ENCODE measurements at places on chromosomes 7 and 10.

GRCh38 chr10:24617771-24618396 lies 105.8 kb downstream of the ARHGAP21 start:
- DNase-seq = no peak

DNA sequence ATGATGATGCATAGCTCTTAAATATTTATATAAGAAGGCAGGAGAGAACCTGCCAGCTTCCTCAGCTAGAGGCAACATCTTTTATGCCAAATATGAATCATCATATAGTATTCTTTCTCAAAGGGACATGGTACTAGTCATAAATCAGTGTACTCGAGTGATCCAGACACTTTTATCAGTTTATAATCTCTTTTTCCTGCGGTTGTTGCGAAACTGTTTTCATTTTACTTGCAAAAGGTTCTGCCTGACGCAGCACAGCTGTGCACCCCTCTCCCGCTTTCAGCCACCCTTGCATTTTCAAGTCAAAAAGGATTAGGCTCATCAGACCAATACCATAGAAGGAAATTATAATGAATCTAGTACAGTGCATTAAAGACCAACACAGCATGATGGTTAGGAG lies 332.3 kb upstream of the PRKCQ start:
- no peak for DNase-seq

DNA sequence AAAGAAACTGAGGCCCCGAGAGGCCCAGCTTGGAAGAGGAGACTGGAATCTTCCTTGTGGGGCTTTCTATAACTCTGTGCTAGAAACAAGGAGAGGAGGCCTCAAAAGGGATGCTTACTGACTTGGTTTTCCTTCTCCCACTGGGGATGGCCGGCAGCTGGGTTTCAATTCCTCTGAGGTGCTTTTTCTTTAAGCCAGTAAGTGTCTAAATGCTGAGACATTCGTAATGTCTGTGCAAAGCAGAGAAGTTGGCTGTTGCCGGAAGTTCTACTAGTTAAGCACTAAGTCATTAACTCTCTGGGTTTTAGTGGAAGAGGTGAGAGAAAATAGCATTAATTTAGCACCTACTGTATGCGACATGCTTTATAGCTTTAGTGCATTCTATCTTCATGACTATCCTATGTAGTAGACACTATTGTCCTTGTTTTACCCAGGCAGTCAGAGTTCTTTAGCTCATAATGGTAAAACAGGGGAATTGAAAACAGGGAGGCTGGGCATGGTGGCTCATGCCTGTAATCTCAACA lies 135.2 kb downstream of the RGS10 start:
- no peak for DNase-seq

DNA sequence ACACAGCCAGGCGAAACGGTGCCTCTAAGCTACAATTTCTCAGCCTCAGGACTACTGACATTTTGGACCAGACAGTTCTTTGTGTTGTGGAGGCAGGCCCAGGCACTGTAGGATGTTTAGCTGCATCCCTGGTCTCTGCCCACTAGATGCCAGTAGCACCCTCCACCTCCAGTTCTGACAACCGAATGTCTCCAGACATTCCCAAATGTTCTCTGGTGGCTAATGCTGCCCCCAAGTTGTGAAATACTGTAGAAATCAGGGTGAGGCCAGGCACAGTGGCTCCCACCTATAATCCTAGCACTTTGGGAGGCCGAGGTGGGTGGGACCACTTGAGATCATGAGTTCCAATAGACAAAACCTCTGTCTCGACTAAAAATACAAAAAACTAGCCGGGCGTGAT lies 18.2 kb downstream of the HNRNPF start:
- no peak for DNase-seq

DNA sequence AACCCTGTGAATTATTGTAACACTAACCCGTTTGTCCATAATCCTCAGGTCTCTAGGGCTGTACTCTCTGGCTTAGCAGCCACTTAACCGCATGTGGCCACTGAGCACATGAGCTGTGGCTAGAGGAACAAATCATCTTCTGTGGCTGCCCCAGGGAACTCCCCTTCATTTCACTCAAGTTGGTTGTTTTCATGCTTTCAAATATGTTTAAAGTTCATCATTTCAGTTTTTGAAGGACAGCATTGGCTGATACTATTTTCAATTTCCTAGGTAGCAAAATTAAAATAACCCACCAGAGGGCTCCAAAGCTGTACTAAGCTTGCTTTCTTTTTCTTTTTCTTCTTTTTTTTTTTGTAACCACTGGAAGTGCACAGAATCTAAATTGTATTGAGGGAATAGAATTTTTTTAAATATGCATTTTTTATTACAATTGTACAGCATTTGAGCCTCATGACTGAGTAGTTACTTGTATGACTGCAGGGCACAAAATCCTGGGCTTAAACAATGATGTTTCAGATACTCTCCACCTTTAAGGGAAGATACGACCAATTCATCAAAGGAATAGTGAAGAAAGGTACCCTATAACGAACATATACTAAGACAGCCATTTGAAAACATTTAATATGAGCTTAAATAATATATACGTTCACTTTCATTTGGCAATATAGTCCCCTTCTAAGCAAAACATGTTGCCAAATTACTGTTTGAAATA lies 38.6 kb downstream of the MRC1 start:
- no peak for DNase-seq

DNA sequence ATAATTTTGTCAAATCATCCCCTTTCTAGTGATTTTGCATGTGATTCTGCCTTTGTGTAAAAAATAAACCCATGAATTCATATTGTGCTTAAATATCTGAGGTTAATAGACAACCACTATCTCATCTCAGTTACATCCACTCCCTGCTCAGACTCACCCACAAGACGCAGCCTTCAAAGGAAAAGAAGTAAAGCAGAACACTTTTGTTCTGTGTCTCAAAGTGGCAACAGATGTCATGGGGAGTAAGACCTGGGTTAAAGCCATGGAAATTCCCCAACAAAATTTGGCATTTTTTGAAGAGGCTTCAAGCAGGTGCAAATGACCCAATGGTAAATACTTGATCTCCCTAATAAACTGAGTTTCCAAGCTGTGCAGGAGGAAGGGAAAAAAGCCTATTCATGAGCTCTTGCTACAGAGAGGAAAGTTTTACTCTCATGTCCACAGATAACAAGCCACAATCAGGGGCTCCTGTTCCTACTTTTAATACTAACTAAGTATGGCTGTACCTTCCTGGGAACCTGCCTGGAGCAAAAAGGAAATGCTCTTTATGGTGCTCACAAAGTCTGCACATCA lies 4.7 kb downstream of the CYP3A7 start:
- DNase-seq = no peak

DNA sequence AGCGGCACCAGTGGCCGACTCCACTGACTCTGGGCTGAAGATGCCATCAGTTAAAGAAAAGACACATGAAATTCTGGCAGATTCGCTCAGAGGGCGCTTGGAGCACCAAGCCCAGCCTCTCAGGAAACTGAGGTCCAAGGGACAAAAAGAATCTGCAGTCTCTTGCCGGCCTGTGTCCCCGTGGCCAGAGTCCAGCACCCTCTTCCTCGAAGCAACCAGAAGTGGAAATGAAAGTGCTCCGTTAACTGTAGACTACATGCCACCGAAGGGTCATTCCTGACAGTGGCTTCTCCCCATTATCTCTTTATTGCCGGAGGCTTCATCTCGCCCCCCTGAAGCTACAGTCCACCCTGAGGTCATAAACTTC lies 1.0 kb upstream of the CHST15 start:
- no peak for DNase-seq

GRCh38 chr7:132504852-132505251 lies 71.4 kb downstream of the PLXNA4 start:
- DNase-seq = no peak

DNA sequence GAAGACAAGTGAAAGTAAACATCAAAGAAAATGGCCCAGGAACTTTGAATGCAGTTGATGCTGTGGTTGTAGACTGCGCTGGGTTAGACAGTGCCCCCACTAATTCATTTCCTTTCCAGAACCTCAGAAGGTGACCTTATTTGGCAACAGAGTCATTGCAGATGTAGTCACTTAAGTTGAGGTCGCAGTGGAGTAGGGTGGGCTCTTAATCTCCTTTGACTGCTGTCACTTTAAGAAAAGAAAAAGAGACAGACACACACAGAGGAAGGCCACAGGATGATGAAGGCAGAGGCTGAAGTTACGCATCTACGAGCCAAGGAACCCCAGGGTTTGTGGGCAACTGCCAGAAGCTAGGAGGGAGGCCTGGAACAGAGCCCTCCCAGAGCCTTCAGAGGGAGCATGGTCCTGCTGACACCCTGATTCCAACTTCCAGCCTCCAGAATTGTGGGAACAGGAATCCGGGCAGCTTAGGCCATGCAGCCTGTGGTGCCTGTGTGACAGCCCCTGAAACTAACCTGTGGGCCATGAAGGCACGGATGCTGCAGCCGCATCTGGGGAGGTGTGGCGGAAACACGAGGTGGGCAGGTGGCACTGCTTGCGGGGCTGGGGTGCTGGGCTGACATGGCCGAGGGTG lies 107.6 kb downstream of the PRKAG2 start:
- no peak for DNase-seq

DNA sequence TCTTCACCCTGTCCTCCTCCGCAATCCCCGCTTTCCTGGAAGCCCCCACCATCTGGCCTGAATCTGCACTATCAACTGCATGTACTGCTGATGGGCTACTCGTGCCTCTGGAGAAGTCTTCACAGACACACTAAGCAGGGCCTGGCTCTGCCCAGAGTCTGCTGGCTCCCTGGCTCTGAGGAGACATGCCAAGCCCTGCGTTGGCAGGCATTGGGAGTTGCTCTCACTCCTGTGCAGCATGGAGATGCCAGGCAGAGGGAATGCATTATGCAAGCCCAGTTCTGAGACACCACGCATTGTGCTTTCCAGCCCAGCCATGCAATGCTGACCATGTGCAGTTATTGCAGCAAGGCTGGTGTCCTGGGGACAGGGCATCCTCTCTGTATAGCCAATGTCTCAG lies 314.6 kb downstream of the CXCL12 start:
- no peak for DNase-seq

DNA sequence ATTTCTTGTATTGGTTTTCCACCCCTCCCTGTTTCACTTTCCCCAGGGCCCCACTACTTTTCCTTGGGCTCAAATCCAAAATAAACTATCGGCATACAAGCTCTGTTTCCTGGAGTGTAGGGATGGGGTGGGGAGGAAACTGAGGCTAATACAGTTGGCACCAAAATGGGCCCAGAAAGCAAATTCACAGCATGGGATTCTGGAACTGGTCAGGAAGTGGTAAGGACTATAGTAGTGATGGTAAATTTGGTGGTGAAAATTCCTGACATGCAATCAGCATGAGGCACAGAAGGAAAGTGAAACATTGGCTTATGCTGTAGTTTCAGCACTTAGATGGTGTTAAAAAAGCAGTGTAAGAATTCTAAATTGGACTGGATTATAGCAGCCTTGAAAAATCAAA lies 8.7 kb upstream of the SAMD9L start:
- DNase-seq = no peak

DNA sequence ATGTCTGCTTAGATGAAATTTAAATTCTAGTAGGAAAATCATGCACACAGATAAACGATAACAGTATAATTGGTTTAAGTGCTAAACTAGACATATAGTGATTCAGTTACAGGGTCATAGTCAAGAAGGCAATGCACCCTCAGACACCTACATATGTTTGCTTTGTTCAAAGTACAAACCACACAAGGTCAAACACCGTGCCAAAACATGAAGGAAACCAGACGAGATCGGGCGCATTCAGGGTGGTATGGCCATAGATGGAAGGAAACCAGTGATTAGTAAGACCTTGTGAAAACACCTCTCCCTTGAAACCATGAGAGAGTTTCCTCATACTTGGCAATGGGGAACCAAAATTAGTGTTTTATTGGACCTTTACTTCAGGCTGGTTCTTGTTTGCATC lies 906.9 kb downstream of the PCDH15 start:
- DNase-seq = no peak

DNA sequence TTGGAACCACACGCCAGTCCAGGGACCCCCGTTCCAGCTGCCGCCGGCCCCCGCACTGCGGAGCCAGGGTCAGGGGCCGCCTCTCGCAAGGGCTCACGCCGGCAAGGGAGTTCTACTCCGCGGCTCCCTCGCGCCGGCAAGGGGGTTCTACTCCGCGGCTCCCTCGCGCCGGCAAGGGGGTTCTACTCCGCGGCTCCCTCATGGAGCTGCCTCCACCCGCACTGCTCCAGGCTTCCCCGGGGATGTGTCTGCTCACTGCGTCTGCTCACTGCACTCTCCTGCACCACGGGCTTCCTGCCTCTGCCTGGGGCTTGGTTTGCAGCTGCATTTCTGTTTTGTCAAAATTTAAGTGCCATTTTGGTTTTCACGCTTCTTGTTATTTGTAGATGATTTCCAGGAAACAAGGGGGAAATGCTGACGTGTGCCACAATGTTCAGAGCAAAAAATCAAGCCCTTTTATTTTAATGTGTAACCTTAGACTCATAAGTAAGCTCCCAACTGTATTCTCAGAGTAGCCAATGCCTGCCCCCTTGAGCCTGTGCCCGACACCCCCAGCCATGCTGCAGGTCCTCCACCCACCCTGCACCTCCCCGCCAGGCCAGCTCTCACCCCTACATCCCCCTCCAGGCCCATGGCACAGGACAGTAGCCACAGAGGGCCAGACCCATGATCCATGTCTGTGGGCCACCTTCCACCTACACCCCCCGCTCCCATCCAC lies 246.2 kb downstream of the MAD1L1 start:
- no peak for DNase-seq

- DNase-seq = no peak
These were observed 331.4 kb downstream of the ELMO1 start for GRCh38 chr7:37117292-37117691.

- DNase-seq = no peak
These were observed 21.6 kb downstream of the RBM28 start for GRCh38 chr7:128322040-128322643.

DNA sequence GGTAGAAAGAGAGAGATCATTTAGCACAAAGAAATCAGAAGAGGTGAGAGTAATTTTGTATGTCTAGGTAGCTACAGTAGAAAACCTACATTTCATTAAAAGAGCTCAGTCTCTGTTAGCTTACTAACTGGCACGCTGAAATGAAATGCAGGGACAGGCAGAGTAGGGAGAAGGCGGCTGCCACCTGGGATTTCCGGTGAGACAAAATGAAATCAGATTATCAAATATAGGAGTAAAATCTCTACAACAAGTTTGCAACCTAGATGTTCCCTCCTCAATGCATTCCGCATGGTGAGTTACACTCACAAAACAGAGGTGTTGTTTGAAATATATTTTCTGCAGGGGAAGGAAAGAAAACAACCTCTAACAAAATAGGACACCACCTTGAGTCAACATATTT lies 55.9 kb downstream of the VOPP1 start:
- no peak for DNase-seq

GRCh38 chr7:100446040-100446439 lies 9.7 kb upstream of the PPP1R35 start:
- no peak for DNase-seq

DNA sequence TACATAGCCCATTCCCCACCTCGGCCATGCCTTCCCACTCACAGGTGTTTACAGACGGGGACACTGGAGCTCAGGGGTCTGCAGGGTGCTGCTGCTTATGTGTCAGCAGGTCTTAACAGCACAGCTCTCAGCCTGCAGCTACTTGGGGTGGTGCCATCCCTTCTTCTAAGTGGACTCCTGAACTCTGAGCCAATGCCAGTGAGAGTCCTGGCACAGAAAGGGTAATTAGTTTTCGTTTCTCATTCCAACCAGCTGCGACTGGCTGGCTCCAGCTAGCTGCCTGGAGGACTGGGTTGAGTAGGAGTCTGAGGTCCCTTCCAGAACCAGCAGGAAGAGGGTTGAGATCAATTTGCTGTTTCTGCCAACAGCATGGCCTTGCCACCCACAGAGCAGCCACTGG lies 88.3 kb upstream of the AGK start:
- no peak for DNase-seq

GRCh38 chr7:26349005-26349915 lies 57.6 kb downstream of the SNX10 start:
- DNase-seq = no peak

- DNase-seq = no peak
These were observed 257.1 kb downstream of the GLI3 start for GRCh38 chr7:41979834-41980307.

All from NCI-H510A treated with DMSO at 0.1 percent for 48 hours (cell line).